NCI-H187 (cell line): ENCODE measurements at places on chromosomes 6 and 20.

DNA sequence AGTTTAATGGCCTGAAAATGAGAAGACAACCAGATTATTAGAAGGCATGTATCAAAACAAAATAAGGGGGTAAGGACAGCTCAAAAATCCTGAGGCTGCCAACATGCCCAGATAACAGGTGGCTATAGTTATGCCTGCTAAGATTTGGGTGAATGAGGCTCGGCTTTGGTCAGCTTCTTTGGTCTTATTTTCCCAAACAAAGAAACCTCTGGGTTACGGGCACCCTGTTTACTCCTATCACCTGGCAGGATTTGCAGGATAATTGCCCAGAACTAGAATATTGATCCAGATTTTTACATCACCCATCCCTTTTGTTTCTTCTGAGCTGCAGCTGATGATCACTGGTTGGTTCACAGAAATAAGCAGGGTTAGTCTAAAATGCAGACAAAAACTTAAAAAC lies 74.3 kb downstream of the SLC16A10 start:
- DNase-seq: no peak

DNA sequence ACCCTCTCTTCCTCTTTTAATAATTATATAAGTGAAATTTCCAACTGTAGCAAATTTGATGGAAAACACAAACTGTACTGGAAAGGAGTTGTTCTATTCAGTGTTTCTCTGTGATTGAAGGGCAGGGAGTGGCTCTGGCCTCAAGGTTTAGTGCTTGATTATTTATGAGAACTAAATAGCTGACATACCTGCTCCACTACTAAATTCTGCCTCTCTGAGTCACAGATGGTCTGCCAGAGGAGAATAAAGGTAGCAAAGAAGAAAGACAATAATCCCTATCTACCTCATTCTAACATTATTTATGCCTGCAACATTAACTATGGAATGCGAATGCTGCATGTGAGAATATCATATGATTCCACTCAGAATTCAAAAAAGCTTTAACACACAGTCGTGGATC lies 9.3 kb downstream of the BMP5 start:
- DNase-seq: no peak

DNA sequence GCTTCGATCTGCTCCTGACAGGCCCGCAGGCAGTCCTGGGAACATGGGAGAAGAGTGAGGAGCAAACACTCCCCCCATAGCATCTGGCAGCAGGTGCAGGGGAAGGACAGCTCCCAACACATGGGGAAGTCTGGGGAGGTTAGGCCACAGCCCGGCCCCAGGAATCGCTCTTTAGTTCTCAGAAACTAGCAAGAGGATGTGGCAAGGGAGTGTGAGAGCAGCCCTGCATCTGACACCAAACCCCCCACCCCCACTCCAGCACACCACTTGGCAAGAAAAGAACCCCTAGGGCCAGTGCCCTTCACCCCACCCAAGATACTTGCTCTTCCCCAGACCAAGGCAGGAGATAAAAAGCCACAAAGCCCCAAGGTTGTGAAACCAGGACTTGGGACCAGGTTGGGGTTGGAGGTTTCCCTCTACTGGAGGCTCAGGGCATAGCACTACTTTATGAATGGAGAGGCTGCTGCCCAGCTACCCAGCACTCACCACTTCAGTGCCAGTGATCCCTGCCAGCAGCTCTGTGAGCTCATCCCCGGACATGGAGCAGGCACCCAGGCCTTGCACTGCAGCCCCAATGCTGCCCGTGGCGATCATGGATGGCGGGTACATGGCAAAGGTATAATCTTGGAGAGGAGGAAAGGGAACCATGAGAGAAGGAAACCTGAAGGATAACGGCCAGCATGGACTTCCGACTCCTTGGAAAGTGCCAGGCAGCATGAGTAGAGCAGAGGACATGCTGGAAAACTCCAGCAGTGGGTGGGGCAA lies 5.4 kb downstream of the CCND3 start:
- DNase-seq: no peak

- DNase-seq: no peak
Measured at GRCh38 chr6:17103715-17104114, 1.9 kb downstream of the STMND1 start.

DNA sequence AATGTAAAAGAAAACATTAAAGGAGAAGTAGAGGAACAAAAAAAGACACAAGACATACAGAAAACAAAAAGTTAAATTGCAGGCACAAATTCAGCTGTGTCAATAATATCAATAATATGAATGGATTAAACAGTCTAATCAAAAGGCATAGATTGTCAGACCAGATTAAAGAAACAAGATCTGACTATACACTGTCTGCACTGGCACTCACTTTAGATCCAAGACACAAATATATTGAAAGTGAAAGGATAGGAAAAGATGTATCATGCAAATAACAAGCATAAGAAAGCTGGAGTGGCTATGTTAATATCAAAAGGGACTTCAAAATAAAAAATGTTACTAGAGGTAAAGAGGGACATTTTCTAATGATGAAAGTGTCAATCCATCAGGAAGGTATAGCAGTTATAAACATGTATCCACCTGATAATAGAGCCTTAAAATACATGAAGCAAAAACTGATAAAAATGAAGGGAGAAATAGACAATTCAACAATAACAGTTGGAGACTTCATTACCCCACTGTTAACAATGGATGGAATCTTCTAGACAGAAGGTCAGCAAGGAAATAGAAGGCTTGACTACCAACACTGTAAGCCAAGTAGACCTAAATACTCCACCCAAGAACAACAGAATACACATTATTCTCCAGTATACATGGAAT lies 89.7 kb downstream of the HIVEP1 start:
- no peak for DNase-seq

DNA sequence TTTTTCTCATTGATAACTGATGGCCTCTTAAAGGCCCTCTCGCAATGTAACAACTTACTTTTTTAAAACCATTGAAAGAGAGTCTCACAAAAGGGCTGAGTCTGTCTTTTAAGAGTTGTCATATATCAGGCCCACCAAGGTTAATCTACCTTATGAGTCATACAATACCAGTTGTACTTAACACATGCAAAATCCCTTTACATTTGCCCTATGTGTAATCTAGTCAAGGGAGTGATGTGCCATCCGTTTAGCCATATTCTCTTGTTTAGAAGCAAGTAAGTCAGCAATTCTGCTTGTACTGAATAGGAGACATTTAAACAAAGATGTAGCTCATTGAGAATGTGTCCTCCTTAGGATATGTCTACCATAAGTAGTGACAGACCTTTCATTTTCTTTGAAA lies 143.7 kb downstream of the TENT5A start:
- DNase-seq: no peak

DNA sequence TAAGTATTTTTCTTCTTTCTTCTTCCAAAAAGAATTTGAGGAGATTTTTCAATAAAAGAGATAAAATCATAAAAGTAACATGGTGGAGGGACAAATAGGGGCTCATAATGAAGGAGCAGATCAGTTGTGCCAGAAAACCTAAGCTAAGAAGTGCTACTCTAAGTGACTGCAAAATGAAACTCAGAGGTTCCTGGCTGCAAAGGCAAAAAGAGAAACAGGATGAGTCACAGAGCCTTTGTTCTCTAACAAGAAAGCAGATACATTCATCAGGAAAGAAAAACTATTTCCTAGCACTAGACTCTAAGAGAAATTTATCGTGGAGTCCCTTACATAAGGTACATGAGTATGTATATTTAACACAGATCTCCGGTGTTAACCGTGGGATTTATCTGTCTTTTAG lies 49.8 kb downstream of the TSHZ2 start:
- DNase-seq: no peak

- DNase-seq: no peak
Measured at GRCh38 chr6:78700991-78701390, 166.4 kb upstream of the IRAK1BP1 start.

DNA sequence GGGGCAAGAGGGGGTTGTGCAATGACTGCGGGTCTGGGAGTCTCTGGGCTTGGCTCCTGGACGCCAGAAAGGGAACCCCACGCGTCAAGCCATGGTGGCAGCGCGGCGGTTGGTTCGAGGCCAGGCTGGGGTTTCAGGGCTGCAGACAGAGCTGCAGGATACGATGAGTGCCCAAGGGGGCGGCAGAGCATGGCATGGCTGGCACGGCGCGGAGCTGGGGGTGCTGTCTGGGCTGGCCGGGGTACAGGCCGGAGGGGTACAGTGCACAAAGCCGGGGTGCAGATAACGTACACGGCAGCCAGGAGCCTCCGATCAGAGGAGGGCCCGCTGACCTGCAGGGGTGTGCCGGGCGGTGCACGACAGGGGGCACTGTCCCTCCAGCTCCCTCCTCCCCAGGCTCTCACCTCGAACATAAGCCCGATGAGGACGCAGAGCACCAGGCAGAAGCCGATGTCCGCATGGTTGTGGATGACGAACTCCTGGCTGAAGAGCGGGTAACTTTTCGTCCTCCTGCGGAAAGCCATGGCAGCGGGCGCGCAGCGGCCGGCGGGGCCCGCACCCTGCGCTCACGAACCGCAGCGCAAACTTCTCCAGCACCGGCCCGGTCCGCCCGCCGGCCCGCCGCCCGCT lies 353 bp downstream of the TRAM2 start:
- DNase-seq: no peak

GRCh38 chr6:143482593-143482992 lies 28.9 kb downstream of the FUCA2 start:
- no peak for DNase-seq

GRCh38 chr6:47844881-47845280 lies 63.0 kb downstream of the OPN5 start:
- DNase-seq: no peak

- no peak for DNase-seq
Measured at GRCh38 chr6:146860583-146860982, 261.8 kb downstream of the ADGB start.

DNA sequence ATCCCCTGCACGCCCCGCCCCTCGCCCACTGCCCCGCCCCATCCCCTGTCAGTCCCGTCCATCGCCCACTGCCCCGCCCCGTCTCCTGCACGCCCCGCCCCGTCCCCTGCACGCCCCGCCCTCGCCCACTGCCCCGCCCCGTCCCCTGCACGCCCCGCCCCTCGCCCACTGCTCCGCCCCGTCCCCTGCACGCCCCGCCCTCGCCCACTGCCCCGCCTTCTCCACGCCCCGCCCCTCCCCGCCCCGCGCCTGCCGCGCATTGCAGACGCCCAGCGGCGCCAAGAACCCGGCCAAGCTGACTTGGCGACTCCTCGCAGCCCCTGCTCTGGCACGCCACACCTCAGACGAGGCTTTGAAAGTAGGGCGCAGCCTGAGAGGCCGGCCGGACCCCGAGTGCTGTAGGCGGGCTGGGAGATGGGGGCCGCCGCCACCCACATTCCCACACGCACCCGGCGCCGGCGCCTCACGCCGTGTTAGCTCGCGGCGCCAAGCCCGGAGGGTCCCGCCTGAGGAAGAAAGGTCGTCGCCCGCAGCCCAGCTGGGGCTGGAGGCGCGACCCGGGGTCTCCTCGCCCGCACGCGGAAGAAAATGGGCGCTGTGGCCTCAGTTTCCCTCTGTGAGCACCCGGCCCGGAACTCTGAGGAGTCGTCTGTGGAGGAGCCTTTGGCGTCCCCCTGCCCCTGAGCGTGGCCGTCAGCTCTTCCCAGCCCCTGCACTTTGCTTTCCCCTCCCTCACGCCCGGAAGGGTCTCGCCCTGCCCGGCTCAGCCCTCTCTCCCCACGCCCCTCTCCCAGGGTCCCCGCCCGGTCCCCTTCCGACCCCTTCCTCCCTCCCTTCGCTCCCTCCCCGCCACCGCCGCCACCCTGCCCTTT lies at the start of gene RAD21L1:
Gene RAD21L1 (plus strand): TSS at position 262 of the 872 bp plus-strand sequence. CDS start 2,410 bp downstream, outside the sequence.
- peak; percentile 32 for DNase-seq
